ENCODE measurements at places on chromosomes 1 and 21.

GRCh38 chr1:62436039-62436465 is 797 bp upstream of the USP1 start:
- DNase-seq = no peak

- DNase-seq = peak; percentile 14
These were observed 694 bp downstream of the MEAF6 start for GRCh38 chr1:37513795-37514349.

DNA sequence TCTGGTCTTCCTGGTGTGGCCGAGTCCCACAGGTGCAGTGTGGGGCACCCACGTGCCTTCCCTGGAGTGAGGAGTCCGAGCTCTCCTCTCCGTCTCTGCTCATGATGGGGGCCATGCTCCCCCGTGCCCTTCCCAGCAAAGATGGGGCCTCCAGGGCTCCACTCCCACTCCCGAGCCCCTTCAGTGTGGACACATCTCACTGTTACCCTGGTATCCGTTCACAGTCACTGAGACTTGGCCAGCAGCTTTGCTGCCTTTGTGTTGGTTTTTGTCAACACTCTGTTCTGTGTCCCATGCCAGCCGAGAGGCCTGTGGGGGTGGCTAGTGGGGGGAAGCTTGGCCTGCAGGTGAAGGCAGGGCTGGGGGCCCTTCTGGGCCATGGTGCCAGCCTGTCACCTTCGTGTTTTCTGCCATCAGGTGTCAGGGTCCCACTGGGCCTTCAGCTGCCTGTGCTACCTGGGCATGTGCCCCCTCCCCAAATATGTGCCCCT is 46.9 kb upstream of the POFUT2 start:
- DNase-seq = no peak

GRCh38 chr1:25513666-25514065 is 29.7 kb upstream of the LDLRAP1 start:
- DNase-seq = no peak

- DNase-seq = no peak
These were observed 48.6 kb upstream of the EPS15 start for GRCh38 chr1:51567653-51568052.

GRCh38 chr21:45742247-45742646 is 98.7 kb downstream of the PCBP3 start:
- no peak for DNase-seq

- DNase-seq = no peak
These were observed 105.2 kb downstream of the PCP4 start for GRCh38 chr21:39972471-39972870.

GRCh38 chr21:29630441-29630840 is 309.4 kb downstream of the GRIK1 start:
- no peak for DNase-seq

GRCh38 chr1:6771441-6771769 is 13.8 kb upstream of the CAMTA1 start:
- no peak for DNase-seq

GRCh38 chr1:33137800-33138199 is 44.0 kb downstream of the TRIM62 start:
- DNase-seq = peak; percentile 15

DNA sequence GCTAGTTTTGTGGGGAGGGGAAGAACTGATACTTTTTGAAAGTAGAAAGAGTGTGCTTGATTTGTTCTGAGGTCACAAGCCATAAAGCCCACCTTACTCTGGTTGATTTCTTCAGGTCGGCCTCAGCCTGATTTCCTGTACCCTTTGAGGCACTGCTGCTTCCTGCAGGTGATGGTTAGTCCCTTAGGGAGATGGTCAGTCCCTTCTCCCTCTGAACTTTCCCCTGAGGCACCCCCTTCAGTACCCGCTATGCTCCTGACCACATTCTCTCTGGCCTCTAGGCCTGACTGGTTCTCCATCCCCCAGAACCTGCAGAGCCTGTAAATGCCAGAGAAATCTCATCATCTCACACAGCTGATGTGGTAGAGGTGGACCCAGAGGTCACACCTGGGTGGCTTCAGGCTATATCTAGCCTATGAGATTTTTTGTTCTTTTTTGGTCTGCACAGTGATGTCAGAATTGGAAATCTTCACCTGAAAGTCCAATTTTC is 15.0 kb upstream of the ID3 start:
- DNase-seq = no peak

- no peak for DNase-seq
These were observed 358.7 kb downstream of the LTN1 start for GRCh38 chr21:28633839-28634555.

DNA sequence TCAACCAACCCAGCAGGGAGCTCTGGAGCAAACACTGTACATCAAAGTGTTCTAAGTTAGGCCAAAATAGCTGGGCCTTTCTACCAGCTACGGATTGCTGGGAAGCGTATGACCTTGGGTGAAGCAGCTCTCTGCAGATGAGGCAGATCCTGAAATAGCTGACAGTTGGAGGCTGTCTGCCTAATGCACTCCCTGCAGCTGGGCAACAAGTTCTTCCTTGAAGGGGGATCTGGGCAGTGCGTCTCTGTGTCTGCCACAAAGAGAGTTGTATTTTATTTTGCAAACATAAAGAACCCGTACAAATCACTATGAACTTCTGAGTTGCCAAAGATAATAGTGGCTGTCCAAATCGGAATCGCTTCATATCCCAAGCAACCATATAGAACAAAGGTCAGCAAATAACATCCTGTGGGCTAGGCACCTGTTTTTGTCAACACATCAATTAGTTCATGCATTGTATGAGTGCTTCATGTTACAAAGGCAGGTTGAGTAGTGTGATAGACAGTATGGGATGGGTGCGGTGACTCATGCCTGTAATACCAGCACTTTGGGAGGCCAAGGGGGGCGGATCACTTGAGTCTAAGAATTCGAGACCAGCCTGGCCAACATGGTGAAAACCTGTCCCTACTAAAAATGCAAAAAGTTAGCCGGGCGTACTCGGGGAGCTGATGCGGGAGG is 29.1 kb upstream of the KLF17 start:
- no peak for DNase-seq

GRCh38 chr1:64900916-64901315 is 65.4 kb downstream of the JAK1 start:
- no peak for DNase-seq

DNA sequence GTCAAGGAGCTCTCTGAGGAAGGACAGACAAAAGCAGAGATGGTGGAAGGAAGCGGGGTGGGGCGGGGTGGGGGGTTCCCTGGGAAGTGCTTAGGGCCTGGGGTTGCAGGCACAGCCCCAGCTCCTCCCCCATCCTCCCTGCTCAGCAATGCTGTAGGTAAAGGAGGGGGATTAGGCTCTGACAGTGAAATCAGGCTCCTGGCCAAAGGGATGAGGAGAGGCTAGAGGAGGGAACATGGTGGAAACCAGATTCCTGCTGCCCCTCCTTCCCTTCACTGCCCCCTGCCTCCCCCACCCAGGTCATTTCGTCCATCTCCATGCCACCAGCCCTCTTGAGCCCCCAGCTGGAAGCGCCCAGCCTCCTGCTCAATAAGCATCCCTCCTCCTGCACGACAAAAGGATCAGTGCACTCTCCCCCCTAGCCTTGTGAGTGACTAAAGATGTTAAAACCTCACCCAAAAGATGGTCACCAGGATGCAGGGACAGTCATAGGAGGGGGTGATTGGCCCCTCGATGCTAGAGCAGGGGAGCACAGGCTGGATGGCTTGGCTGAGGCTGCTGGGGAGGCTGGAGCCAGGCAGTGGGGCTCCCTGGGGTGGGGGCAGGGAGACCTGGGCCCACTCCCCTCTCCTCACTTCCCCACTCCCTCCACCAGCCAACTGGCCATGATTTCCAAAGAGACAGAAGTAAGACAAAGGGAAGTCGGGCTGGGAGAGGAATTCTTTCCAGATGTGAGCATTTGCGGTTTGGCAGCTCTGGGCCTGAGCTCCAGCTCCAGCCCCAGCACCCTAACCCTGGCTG is 2.2 kb upstream of the CRABP2 start:
- DNase-seq = no peak

- no peak for DNase-seq
These were observed 7.4 kb downstream of the WNT3A start for GRCh38 chr1:228013935-228014930.

DNA sequence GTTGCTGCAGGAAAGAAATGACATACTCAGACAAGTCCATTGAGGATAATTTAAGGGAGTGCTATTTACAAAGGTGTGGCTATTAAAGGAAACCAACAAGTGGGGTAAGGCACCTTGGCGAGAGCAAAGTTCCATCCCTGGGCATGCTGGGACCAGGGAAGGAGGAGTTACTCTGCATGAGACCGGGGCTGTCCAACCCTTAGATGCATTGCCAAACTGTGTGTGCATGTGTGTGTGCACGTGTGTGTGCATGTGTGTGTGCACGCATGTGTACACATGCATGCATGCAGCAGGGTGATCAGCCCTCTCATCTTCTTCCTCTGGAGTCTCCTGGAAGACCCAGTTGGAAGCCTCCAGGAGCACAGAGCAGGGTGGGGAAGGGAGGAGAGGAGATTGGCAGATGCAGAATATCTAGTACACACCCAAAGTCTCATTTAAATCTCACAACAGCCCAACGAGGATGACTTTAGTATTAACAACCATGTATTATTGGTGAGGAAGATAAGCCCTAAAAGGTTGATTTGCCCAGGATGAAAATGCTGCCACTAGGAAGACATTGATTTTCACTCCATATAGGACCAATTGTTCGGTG is 72.2 kb upstream of the CD34 start:
- no peak for DNase-seq

GRCh38 chr1:28172713-28173150 is 3.8 kb downstream of the PTAFR start:
- DNase-seq = no peak

GRCh38 chr1:169307176-169307575 is 60.4 kb downstream of the NME7 start:
- DNase-seq = no peak

- no peak for DNase-seq
These were observed 196.1 kb upstream of the VAMP3 start for GRCh38 chr1:7575041-7575400.

- no peak for DNase-seq
These were observed 21.9 kb upstream of the RABGGTB start for GRCh38 chr1:75764057-75764655.

GRCh38 chr1:245716561-245716960 is 561.8 kb downstream of the KIF26B start:
- no peak for DNase-seq

GRCh38 chr1:30879126-30879786 is 29.3 kb downstream of the SDC3 start:
- DNase-seq = no peak

- no peak for DNase-seq
These were observed 40.4 kb upstream of the ACTRT2 start for GRCh38 chr1:2980849-2981248.

GRCh38 chr1:111658622-111659021 is 39.0 kb downstream of the RAP1A start:
- no peak for DNase-seq

DNA sequence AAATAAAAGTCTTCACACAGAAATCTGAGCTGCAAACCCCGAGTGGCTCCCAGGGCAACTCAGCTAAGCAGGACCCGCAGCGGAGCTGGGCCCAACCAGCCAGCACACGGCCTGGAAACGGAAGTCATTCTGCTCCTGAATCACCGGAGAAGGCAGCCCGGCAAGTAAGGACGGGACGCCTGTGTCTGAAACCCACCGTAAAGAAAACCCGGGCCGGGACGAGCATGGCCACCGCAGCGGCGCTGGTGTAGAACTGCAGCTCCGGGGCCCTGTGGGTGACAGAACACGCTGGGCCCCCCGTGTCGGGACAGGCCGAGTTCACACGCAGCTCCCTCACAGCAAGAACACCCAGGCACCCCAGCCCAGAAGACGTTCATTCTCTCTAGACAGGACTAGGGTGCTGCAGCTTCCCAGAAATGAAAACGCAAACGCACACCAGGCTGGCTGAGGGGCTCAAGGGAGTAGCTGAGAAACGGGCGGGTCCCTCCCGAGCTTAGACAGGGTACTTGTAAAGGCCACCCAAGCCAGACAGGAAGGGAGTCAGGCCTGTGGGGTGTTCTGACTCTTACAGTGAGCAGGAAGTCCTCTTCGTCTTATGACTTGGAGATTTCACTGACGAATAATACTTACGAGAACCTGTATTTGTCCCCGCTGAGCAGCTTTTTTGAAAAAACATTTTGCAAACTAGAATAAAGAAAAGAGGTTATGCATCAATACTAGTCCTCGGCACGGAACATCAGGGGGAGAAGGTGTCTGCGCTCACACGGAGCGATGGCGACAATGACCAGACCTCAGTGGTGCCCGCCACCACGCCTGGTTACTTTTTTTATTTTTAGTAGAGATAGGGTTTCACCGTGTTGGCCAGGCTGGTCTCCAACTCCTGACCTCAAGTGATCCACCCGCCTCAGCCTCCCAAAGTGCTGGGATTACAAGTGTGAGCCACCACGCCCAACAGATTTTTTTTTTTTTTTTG is 10.9 kb upstream of the CDK11B start:
- DNase-seq = no peak

- DNase-seq = no peak
These were observed 596 bp downstream of the CD247 start for GRCh38 chr1:167517535-167518330.

DNA sequence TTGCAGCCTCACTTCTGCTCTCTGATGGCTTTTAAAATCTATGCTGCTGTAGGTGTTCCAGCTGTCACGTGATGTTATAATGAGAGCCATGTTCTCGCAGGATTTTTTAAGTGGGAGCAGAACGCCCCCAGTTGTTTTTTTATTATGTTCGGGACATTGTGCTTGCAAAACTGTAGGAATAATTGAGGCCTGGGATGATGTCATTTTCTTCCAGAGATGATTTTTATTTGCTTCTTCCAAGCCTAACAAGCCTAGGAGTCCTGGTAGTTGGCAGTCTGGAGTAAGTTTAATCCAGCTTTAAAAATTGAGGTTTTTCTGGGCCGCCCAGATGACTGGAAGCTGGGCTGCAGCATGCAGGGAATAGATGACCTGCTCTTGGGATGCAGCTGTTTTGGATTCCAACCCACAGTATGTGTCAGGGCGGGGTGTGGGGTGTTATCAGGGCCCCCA is 34.6 kb upstream of the CHIT1 start:
- no peak for DNase-seq

- no peak for DNase-seq
These were observed 6.3 kb downstream of the TTC3 start for GRCh38 chr21:37079211-37079824.

DNA sequence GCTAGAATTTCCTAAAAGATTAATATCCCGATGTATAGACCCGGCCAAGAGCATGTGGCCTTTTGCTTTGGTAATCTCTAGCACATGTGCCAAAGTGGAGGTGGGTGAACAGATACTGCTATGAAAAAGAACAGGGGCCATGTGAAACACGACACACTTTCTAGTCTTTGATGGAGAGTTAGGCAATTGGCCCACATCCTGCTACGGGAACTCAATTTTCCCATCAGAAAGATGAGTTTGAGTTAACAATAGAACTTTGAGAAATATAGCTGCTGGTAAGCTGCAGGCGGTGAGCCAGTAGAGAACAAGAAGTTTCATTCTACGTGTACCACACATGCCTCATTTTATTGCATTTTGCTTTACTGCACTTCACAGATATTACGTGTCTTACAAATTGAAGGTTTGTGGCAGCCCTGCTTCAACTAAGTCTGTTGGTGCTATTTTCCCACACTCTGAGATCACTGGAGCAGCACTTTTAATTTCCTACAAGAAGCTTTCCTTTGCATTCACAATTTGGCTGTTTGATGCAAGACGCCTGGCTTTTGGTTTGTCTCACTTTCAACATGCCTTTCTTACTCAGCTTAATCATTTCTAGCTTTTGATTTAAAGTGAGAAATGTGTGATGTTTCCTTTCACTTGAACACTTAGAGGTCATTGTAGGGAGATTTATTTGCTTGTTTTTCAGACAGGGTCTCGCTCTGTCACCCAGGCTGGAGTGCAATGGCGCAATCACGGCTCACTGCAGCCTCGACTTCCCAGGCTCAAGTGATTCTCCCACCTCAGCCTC is 46.3 kb downstream of the HTR6 start:
- DNase-seq = no peak
